ENCODE measurements at places on chromosomes 6 and 20.

DNA sequence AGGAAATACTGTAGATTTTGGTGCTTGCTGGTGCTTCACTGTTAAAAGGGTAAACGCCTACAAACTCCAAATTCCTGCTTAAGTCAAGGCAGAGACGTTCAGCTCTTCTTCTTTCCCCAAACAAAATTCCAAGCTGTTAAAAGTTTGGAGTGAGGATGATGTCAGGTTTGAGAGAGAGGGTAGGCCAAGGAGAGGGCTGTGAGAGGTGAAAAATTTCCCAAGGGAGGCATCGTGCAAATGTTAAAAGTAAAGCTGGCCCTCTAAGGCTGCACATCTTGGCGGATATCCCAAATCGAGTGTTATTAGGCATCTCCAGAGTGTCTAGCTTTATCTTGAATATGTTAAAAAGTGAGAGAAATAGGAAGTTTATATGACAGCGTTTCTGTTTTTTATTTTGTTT lies 651.8 kb downstream of the QKI start:
- DNase-seq, result no peak

DNA sequence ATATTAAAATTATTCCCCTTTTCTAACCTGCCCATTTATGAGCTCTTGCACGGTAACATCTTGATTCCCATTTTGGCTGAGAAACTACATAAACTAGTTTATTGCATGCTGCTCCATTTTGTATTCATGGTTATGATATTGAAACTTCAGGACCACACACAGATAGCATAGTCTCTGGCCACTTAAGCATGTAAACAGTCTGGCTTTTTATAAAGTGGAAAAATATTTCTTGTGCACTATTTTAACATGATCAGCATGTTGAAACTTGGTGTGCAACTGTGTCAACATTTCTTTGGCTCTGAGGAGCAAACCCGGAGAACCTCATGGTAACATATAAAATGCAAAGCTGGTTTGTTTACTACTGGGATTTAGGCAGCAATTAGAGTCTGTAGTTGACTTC lies 70.7 kb downstream of the SLX4IP start:
- no peak for DNase-seq

GRCh38 chr20:47725248-47725973 lies 59.9 kb downstream of the SULF2 start:
- peak; percentile 50 for DNase-seq

DNA sequence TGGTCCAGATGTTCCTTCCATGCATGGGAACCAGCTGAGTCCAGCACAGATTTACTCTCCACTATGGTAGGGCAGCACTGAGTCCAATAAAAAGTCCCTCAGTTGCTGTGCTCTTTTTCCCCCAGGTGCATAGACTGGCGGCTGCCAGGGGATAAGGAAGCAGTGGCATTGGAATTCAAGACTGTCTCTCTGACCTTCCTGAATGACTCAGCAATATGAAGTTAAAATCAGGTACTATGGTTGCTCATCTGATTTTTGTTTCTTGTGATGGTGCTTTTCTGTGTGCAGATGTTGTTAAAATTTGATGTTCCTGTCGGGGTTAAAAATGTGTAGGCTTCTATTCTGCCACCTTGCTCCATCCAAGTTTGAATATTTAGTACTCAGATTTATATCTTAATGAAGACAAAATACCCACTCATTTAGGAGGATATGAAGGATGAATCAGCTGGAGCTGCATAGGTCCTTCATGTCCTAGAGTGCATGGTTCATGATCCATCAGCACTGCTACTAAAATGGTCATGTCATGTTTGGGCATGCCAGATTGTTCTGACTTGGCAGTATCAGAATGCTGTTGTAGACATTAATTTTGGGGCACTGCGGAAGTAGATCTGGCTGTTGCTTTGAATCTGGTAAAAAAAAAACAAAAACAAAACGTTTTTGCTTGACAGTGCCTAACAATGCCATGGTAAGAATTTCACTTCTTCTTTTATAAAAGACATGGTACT lies 321.2 kb upstream of the MAP3K7 start:
- DNase-seq, result no peak

DNA sequence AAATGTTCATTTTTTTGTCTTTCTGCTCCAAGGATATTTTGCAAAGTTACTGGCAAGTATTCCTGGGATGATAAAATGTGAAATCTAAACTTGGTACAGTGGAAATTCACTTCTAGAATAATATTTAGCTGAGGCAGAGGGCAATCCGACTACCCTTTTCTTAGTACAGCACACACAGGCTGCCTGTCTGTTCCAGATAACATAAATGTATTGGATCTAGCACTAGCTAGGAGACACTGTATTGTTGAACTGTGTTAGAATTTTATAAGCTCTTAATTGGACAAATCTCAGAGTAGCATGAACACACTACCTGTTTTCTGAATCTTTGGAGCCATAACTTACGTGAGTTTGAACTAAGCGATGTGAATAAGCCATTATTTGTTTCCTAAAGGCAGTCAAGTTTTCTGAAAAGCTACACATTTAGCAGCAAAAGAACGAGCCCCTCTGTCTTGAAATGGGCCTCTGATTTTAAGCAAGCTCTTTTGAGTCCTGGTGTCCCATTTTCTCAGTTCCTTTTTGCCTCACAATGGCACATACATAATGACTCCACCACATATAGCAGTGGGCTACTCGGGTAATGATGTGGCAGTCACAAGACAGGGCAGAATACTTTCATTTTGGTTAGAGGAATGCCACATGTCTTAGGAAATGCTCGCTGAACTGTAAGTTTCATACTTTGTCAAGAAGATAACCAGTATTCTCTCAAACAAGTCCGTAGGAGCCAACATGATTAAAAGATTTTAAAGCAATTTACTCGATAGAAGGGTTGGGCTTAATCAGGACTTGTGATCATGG lies 116.5 kb upstream of the ESR1 start:
- DNase-seq, result no peak

DNA sequence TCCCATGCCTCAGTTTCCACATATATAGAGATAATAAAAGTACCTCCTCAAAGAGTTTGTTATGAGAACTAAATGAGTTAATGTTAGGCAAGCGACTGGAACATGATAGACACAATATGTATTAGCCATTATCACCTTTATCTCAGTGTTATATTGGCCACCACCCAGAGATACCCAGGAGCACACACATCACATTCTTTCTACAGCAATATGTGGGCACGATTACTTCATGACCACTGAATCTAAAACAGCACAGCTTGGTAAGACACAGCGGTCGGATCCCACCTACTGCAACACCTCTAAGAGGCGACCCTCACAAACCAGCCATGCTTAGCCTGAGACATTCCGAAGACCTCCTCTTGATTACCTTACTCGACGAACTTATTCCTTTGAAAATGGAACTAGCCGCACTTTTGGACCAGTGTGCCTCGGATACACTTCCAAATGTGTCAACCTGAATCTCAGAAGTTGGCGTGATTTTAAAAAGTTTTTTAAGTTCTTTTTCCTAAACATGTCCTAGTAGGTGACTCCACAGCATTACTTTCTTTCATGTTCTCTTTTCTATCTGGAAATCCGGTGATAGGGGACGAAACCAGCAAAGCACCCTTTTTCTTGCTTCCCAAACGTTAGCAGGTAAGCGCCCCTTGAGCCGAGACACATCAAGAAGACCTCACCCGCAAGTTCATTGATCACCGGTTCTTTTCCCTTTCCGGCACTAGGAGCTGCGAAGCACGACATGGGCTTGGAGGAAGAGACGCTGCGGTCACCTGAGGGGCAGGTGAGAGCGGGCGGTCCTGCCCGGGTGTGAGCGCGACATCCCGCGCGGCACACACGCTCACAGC lies 923 bp downstream of the GMDS start:
- no peak for DNase-seq

DNA sequence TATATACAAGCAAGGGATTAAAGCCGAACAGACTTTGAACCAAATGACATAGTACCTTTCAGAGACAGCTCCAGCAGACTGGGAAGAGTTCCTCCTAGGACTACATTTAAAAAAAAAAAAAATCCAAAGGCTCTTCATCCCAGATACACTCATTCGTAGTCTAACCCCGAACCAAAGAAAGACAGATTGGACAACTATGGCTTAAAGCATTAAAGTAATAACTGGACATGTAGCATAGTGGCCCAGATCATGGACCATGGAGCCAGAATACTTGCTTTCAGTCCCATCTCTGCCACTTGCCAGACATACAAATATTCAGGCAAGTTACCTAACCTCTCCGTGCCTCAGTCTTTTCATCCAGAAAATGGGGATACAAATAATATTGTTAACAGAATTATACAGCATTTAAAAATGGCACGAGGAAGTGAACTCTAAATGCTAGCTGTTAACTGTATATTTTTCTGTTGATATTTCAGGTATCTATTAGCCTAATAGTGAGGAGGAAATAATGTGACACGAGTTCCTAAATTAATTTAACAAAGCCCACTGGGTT lies 123.7 kb downstream of the HIVEP2 start:
- no peak for DNase-seq

DNA sequence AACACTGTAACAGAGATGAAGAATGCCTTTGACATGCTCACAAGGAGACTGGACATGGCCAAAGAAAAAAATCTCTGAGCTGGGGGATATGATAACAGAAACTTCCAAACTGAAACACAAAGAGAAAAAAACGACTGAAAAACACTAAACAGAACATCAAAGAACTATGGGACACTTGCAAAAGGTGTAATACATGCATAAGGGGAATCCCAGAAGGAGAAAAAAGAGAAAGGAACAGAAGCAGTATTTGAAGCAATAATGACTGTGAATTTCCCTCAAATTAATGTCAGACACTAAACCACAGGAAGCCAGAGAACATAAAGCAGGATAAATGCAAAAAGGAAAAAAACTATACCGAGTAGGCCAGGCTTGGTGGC lies 117.4 kb upstream of the ARID1B start:
- no peak for DNase-seq

DNA sequence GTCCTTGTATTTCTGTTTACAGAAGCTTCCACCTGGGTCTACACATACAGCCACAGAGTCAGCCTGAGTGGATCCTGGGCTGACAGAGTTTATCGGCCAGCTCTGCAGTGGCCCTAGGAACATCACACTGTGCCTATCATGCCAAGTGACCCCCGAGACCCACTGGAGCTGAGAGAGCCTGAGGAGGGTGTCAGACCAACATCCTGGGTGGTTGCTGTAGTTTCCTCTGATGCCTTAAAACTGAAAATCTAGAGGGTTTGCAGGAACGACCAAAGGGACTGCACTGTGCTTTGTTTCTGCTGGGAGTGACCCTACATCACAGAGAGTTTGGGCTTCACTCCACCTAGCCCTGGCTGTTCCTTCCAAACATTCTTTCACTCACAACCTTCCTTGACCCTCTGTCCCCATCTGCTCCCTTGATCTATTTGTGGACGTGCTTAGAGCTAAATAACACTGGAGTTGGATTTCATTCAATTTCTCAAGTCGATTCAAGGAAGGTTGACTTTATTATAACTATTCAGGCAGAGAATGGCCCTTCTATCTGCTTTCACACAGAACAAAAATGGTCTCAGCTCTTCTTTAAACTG lies 18.1 kb downstream of the MYLK4 start:
- DNase-seq, result no peak

GRCh38 chr6:32060966-32061655 lies 22.9 kb downstream of the CYP21A2 start:
- DNase-seq, result no peak

GRCh38 chr6:116087437-116088027 lies 13.1 kb upstream of the NT5DC1 start:
- no peak for DNase-seq

DNA sequence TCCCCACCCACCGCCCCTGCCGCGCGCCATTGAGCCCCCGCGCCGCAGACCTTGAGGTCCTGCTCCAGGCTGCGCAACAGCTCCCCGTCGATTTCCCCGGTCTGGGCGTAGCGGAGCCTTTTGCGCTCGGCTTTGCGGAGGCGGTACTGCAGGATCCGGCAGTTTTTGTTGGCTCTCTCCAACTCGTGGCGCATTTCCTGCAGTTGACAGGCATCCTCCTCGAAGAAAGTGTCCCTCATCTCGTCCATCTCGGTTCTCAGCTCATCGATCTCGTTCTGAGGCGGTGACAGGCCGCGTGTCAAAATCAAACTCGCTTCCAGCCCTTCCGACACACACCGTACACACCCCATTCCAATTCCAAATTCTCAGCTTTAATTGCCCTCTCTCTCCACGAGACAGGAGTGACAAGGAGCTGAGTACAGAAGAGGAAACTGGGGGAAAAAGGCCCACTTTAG lies 4.3 kb downstream of the MTCL3 start:
- DNase-seq, result no peak

GRCh38 chr6:165695722-165696515 lies 32.9 kb upstream of the PDE10A start:
- DNase-seq, result no peak

DNA sequence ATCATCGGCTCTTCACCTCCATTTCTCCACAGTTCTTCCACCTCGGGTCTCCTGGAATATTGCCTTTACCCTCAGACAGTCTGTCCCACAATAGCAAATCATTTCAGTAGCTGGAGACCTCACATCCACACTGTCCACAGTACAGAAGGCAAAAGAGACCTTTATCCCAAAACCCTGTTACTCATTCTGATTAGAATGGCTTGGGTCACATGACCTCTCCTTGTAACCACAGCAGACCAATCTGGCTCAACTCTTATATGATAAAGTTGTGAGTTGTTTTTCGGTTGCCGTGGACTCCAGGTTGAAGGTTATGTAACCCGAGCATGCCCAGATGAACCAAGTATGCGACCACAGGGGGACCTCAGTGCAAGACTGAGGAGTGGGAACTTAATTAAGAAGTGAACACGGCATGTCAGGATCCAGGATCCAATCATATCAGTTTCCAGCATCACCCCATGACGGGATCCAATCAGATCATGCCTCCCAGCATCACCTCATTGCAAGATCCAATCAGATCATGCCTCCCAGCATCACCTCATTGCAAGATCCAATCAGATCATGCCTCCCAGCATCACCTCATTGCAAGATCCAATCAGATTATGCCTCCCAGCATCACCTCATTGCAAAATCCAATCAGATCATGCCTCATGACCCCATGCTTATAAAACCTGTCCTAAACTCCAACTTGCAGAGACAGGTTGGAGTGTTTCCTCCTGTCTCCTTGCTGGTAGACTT lies 68.7 kb downstream of the LY86 start:
- DNase-seq, result no peak

- no peak for DNase-seq
These were observed 30.6 kb upstream of the CCDC167 start for GRCh38 chr6:37530297-37530696.

GRCh38 chr6:22880686-22881433 lies 311.5 kb downstream of the HDGFL1 start:
- no peak for DNase-seq

- DNase-seq, result no peak
These were observed 3.2 kb upstream of the CST3 start for GRCh38 chr20:23640671-23641667.

- DNase-seq, result no peak
These were observed 125.0 kb downstream of the NFATC2 start for GRCh38 chr20:51417250-51418136.

DNA sequence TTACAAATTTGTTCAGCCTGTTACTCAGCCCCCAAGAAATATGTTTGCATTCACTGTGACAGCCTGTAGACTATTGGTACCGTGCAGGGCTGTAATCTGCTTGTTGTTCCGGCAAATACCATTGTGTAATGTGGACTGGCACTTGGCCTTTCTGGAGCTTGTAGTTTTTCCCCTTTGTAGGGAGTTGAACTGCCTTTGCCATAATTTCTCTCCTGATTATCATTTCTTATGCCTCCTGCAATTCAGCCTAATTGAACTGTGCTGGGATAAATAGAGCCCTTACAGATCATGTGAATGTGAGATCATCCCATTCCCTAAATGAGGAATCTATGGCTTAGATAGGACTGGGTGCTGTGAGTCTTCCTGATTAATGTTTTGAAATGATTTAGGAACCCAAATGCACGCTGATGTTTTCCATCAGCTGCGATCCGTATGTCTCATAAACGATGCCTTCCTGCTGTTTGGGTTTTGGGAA lies 185.1 kb downstream of the JARID2 start:
- no peak for DNase-seq

- no peak for DNase-seq
These were observed 127.4 kb downstream of the MYLK4 start for GRCh38 chr6:2623295-2623694.
